ENCODE measurements at places on chromosomes 2 and 18.

DNA sequence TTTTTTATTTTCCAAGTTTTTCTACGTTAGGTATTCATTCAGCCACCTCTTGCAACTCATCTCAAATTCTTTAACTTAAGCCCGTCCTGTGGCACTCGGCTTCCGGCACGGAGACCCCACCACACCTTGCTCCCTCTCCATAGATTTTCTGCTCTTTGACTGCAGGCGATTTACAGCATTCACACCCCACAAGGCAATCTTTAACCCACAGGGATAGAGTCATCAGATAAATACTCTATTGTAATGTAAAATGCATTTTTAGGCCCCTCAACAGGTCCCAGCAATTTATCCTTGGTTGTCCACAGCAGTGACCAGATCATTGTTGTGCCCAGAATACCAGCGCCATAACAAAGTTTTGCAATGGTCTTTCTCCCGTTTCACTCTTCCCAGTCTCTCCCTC is 132.3 kb upstream of the EPHA4 start:
- DNase-seq: no peak

- no peak for DNase-seq
These were observed 13.1 kb upstream of the CRACDL start for GRCh38 chr2:98948956-98949739.

GRCh38 chr2:235271936-235272335 is 221.9 kb upstream of the AGAP1 start:
- no peak for DNase-seq

DNA sequence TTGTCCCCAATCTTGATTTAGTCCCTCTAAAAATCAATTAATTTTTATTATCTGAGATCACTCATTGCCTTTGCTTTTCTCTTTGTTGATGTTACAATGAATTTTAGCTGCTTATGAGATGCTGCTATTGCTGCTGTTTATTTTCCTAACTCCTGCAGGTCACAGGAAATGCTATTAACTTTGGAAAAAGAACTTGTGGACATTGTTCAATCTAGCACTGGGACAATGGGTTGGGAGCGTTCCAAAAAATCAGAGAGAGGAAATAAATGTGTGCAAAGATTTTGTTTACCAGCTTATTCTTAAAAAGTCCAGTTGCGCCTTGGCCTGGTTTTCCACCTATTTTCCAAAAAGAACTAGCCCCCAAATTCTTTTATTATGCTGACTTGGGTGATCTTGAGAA is 268.3 kb downstream of the PTH2R start:
- no peak for DNase-seq

DNA sequence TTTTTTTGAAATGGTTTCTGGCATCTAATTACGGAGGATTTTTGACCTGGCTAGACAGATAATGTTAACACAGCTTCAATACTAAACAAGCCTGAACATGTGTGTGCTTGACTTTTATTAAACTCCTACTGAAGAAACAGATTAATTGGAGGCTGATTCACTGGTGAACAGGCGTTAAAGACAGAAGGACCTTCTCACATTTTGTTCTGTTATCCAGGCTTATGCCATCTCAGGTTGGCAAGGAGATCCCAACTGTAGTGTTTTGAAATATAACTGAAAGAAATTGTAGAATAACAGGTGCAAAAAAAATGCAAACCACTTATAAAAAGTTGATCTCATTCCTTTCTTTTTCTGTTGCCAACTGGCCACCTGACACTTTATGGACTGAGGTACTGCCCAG is 269.6 kb downstream of the ARHGAP15 start:
- no peak for DNase-seq

- peak; percentile 79 for DNase-seq
These were observed at the start of gene MRPS5 for GRCh38 chr2:95121407-95122196. Gene MRPS5, minus strand, starts transcription at chr2:95121808. Its CDS starts 17 bp downstream, at chr2:95121791.

DNA sequence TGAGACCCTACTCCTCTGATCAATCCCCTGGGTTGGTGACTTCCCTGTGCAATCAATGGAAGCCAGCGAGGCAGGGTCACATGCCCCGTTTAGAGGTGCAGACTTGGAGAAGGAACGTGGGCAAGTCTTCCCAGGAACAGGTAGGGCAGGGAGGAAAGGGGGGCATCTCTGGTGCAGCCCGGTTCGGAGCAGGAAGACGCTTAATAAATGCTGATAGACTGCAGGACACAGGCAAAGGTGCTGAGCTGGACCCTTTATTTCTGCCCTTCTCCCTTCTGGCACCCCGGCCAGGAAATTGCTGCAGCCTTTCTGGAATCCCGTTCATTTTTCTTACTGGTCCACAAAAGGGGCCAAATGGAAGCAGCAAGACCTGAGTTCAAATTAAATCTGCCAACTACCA is 821 bp upstream of the PROC start:
- no peak for DNase-seq

DNA sequence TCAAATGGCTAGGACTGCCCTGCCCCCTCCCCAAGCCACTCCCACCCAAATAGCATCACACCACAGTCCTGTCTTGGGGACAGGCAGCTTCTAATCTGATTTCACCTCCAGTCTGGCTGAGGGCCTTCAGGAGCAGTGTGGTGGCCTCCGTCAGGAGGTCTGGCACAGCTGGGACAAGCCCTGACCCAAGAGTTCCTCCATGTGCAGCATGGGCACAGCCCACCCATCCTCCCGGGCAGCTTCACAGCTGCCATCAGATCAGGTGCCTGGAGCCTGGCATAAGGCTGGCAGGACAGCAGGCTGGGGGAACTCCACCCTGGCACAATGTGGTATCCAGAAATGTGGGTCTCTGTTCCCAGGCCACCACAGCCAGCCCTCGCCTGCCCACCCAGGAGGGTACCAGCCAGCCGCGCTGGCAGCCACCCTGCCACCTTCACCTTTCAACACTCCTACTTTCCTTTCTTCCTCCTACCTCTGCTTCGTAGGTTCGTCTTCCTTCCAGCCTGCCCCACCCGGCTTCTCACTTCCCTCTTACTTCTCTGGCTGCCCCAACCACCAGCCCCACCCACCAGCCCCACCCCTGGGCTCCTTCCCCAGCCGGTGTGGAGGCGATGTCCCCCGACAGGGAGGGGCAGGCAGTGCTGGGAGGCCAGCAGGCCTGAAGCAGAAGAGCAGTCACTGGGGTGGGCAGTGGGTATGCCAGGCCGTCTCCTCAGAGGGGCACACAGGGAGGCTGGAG is at the start of gene CAPG:
Gene CAPG (minus strand): TSS at position 522 of the 739 bp plus-strand sequence. CDS start 8,221 bp downstream, outside the sequence.
- DNase-seq: no peak
